ENCODE measurements at places on chromosomes 7 and 10.

DNA sequence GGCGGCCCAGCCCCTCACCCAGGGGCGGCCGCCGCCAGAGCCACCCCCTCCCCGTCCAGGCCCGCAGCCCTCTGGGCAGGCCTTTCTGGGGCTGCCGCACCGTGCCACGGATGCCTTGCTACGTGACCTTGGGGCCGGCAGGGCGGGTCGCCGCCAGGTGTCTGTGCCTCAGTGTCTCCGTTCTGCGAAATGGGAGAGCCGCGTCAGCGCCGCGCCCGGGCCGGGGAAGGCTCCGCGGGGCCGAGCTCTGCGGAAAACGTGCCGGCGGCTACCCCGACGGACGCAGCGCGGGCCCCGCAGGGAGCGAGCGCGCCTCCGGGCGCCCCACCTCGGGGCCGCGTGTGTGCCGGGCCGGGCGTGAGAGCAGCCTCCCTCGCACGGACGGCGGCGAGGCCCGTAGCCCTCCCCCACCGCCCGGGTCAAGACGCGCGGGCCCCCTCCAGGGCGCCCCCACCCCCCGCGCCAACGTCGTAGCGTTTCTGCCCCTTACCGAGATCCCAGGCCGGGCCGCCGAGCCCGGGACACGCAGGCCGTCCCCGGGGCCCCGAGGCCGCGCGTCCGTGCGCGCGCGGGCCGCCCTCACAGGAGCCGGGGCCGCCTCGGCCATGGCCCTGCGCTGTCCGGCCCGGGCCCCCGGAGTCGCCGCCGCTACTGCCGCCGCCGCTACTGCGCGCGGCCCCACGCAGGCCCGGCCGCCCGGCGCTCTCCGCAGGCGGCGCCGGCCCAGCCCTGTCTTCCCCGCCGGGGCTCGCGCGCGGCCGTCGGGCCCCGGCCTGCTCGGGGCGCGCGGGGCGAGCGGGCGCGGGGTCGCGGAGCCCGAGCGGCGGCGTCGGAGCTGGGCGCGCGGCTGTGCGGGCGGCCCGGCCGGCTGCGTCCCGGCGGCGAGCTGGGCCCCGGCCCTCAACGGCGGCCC lies 1.1 kb downstream of the ZNF777 start:
- peak; percentile 12 for DNase-seq

GRCh38 chr7:17940951-17941431 lies 697 bp upstream of the SNX13 start:
- DNase-seq, result no peak

DNA sequence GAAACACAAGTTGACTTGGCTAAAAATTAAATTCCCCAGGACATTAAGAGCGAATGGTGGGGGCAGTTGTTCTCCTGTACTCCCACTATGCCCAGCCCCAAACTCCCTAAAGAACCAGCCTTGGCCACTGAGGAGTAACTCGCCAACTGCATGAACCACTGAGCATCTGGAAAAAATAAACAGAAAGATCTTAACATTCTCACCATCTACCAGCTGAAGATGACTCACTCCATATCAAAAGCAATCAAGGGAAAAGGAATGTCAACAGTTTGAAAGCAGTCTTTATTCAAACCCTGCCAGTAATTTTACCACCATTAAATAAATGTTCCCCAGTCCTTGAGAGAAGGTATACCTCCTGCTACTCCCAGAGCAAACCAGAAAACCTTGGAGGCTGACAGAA lies 45.4 kb downstream of the CTTNBP2 start:
- peak; percentile 61 for DNase-seq

GRCh38 chr10:76388321-76389023 lies 957.0 kb downstream of the LRMDA start:
- DNase-seq, result peak; percentile 32

DNA sequence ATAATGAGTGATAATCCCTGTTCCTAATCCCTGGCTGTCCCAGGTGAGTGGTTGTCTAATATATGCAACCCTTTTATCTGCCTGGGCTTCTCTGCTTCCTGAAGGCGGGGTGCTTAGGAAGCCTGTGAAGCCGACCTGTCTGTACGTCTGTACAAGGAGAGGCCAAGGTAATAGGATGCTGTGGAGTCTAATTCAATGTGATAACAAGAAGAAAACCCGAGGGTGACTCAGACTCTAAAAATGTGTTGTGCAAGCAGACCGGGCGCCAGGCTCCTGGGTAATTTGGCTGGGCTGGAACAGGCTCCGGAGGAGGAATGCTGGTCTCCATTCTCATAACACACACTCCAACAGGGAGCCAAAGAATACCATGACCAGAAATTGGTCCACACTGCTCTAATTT lies 43.6 kb downstream of the THNSL1 start:
- DNase-seq, result peak; percentile 86

DNA sequence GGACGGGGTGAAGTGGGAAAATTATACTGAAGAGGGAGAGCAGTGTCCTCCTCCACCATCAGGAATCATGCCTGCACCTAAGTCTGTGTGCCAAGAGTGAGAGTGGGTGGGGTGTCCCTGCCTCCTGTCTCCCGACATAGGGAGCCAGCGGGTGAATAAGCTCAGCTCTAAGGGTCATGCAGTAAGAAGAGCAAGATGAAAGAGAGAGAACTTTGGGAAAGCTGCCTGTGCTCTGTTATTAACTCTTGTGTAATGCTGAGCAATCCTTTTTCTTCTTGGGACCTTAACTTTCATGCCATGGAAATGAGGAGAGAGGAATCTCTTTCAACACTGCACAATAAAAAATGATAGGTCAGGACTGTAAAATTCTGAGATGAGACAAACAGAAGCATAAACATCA lies 7.9 kb upstream of the TCAF1 start:
- DNase-seq, result no peak
